ENCODE measurements at places on chromosomes 7 and 10.

- DNase-seq = no peak
These were observed 10.4 kb upstream of the GSAP start for GRCh38 chr7:77426521-77427051.

- no peak for DNase-seq
These were observed 37.0 kb downstream of the WNT2 start for GRCh38 chr7:117285826-117286225.

GRCh38 chr10:60139798-60140566, 233.6 kb upstream of the CCDC6 start:
- no peak for DNase-seq

GRCh38 chr10:128077155-128077875, 48.9 kb downstream of the MKI67 start:
- DNase-seq = no peak

DNA sequence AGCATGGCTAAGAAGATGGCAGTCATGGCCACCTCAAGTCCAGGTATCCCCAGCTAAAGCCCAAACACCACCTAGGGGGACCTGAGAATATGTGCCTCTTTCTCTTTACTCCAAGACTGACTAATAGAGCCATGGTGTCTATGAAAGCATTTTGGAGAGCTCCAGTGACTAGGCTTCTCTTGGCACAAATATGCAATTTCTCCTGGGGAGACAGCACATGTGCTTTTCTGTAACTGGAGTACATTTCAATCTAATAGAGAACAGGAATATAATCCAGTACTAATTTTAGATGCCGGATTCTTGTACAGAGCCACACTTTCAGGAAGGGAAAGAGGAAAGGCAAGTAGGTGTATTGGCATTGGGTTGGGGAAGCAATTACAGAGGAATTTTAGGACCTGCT, 260.1 kb downstream of the BMPER start:
- DNase-seq = no peak

- DNase-seq = no peak
These were observed 52.5 kb downstream of the MPP7 start for GRCh38 chr10:28250358-28250757.

- DNase-seq = no peak
These were observed 185.6 kb downstream of the PLXNA4 start for GRCh38 chr7:132390705-132391104.

GRCh38 chr7:117759950-117760640, 113.1 kb downstream of the CTTNBP2 start:
- DNase-seq = no peak

DNA sequence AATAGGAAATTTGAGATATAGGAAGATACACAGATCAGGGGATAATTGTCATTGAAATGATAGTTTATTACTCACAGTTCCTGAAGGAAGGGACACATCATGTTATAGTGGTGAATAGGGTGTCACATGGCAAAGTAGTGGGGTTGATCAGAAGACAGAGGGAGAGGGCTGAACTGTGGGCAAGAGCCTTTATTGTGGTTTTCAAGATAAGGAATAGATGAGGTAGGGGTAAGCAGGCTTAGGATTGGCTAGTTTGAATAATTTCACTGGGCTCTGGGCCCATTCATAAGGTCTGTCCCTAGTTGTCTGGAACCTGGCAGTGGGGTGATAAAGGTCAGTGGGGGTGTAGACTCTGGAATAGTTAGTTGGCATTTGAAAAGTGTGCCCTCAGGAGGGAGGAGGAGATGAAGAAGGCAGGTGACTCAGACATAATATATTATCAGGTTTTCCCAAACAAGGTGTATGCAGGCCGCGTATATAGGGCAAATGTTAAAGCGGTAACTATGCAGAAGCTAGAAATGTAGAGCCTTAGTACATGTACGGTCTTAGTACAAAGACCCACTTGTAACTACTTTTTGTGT, 18.5 kb downstream of the FGL2 start:
- no peak for DNase-seq

DNA sequence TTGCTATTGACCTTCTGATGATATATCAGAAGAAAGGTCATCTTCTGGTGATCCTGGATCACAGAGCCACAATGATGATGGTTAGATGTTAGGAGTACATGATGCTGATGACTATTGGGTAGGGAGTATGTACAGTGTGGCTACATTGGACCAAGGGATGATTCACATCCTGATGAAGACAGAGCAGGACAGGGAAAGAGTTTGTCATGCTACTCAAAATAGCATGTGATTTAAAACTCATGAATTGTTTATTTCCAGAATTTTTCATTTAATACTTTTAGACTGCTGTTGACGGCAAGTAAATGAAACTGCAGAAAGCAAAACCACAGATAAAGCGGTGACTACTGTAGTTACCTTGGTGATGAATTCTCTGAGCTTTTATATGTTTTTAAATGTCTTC, 397.3 kb downstream of the PPP1R3A start:
- DNase-seq = no peak

DNA sequence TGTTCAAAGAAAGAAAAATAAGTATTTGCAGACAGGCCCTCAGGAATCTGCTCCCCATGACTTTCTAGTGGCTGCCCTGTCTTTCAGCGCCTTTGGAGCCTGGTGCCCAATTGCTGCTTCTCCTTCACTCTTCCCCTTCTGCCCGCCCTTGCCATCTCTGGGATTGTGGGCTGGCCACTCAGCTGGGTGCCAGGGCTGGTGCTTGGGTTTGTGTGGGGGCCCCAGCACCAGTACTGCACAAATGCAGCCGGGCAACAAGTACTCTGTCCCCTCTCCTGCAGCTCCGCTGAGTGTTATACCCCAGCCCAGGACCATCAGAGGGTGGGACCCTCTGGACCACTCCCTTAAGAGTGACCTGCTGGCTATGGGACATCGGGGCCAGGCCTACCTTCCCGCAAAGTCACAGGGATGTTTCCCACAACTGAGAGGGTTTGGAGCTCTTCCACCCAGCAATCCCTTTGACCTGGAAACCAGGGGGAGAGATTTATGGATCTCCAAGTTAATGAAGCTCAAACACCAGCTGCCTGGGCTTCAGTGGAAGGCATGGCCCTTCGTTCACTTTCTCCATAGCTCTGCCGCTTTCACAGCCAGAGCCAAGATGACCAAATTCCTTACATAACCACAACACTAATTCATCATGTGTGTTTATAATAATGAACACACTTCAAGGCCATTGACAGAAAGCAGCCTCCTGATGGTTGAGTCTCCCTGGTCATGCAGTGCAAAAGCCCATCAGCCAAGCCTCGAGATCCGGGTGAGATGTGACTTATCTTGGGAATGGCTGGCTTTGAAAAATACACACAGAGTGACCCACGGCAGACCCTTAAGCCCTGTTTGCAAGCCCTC, 313.9 kb upstream of the ZNF32 start:
- no peak for DNase-seq

- no peak for DNase-seq
These were observed at the start of gene GPRIN2 for GRCh38 chr10:46556515-46557318. GPRIN2 (minus strand) TSS chr10:46556658; CDS start chr10:46550736, 5,922 bp downstream.

DNA sequence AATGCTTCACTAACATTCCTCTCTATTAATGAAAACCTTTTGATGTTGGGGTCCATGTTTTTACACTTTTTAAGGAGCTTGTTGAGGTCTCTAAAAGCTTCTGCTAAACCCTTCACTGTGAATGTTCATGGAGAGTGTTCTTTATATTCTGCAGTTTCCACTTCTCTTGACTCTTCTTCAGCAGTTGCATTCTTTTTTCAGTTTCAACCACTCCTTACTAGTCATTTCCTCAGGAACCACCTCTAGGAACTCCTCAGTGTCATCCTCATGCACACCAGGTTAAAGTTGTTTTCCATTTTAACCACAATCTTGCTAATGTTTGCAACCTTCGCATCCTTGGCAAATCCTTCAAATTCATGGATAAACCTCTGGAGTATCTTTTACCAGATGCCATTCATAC, 821.6 kb downstream of the ANKRD7 start:
- DNase-seq = no peak

DNA sequence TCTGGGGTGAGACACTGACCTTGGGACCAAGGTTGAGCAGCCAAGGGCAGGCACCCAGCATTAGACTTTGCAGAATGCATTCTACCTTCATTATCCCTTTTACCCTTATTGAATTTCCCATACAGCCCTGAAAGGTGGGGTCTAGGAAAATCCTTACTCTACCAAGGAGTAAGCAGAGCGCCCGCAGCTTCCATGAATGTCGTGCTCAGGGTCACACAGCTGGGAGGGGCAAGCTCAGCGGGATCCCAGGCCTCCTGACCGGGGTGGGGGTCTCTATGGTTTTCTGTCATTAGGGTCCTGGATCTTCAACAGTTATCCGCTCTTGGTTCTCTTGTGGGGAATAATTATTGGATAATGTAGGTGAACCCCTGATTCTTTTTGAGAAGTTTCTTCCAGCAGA, 30.7 kb upstream of the BTBD16 start:
- no peak for DNase-seq

GRCh38 chr7:33849971-33850559, 55.3 kb upstream of the BMPER start:
- DNase-seq = no peak

All from stimulated activated CD8-positive, alpha-beta memory T cell treated with anti-CD3 and anti-CD28 coated beads, Interleukin-4, amount 100 ng/mL, for 24 hours (primary cell).